ENCODE measurements at places on chromosomes 3 and 15. TPM values are rescaled to one million over a fixed set of nuclear protein-coding genes. Genes with fewer than 3 reads are reported as not detected.

RPL4 gene
- 1,047 TPM for total RNA-seq

SCAP gene
- total RNA-seq = 71.7 TPM

EPB42 gene
- 3.0 TPM for total RNA-seq

C2CD4B gene
- 1.2 TPM for total RNA-seq

P2RY12 gene
- 56.5 TPM for total RNA-seq

CLDN1 gene
- 3.0 TPM for total RNA-seq

POLG gene
- 32.3 TPM for total RNA-seq

GPR171 gene
- not detected for total RNA-seq

SPTSSB gene
- 33.9 TPM for total RNA-seq

SENP7 gene
- 75.0 TPM for total RNA-seq

FSD2 gene
- not detected for total RNA-seq

HACD2 gene
- total RNA-seq = 55.6 TPM

ASB14 gene
- 0.69 TPM for total RNA-seq

PATL2 gene
- total RNA-seq = not detected

TSPAN3 gene
- 364 TPM for total RNA-seq

CPNE4 gene
- 51.4 TPM for total RNA-seq

ITIH1 gene
- total RNA-seq = not detected

MAGI1 gene
- 108 TPM for total RNA-seq

IDH2 gene
- total RNA-seq = 72.4 TPM

ACVR2B gene
- 43.6 TPM for total RNA-seq

CLDN11 gene
- 18.2 TPM for total RNA-seq

FEZF2 gene
- total RNA-seq = 1.6 TPM

CYP11A1 gene
- total RNA-seq = 0.23 TPM

MKRN2OS gene
- total RNA-seq = 0.92 TPM

All from diencephalon (tissue), 1 donor.